Left hindlimb (tissue), 1 donor: ENCODE measurements at places on chromosomes 1 and 21.

GRCh38 chr1:92844439-92844838 is 12.6 kb downstream of the RPL5 start:
- DNase-seq: no peak

- DNase-seq: no peak
Measured at GRCh38 chr1:101738475-101738874, 258.3 kb downstream of the OLFM3 start.

DNA sequence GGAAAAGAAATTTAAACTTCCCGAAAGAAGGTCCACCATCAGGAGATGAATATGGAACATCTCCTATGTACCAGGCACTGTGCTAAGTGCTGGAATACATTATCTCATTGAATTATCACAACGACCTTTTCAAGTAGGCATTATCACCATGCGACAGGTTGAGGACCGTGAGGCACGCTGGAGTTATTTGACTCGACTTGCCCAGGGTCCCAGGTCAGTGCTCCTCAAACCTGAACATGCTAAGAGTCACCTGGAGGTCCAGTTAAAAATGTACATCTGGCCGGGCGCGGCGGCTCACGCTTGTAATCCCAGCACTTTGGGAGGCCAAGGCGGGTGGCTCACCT is 15.9 kb upstream of the AGTRAP start:
- no peak for DNase-seq

DNA sequence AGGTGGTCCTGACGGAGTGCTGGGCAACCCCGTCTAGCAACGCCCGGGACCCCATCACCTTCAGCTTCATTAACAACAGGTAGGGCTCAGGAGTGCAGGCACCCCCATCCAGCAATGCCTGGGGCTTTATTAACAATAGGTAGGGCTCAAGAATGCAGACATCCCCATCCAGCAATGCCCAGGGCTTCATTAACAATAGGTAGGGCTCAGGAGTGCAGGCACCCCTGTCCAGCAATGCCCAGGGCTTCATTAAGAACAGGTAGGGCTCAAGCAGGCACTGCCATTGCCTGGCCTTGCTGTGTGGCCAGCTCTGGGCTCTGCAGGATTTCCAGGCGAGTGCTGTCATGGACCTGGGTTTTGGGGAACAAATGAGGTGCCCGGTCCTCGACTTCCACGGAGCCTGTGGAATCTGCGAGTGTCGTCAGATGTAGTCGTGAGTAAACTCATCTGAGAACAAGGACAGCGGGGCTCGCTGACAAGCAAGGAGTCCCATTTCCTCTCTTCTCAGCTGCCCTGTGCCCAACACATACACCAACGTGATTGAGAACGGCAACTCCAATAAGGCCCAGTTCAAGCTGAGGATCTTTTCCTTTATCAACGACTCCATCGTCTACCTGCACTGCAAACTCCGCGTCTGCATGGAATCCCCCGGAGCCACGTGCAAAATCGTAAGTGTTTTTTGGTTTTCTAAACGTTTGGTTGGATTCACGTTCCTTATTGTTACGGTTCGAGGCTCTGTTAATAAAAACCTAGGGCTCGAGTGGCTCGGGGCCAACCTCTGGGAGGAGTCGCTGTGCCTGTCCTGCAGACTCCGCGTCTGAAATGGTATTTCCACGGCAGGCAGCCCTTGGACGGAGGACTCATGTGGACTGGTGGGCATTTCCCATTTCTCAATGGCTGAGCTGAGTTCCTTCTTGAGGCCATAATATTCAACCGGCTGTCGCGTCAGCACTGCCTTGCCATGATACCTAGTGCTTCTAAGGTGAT is 56.3 kb downstream of the UMODL1 start:
- DNase-seq: no peak

GRCh38 chr1:118302145-118302544 is 117.1 kb upstream of the SPAG17 start:
- no peak for DNase-seq

DNA sequence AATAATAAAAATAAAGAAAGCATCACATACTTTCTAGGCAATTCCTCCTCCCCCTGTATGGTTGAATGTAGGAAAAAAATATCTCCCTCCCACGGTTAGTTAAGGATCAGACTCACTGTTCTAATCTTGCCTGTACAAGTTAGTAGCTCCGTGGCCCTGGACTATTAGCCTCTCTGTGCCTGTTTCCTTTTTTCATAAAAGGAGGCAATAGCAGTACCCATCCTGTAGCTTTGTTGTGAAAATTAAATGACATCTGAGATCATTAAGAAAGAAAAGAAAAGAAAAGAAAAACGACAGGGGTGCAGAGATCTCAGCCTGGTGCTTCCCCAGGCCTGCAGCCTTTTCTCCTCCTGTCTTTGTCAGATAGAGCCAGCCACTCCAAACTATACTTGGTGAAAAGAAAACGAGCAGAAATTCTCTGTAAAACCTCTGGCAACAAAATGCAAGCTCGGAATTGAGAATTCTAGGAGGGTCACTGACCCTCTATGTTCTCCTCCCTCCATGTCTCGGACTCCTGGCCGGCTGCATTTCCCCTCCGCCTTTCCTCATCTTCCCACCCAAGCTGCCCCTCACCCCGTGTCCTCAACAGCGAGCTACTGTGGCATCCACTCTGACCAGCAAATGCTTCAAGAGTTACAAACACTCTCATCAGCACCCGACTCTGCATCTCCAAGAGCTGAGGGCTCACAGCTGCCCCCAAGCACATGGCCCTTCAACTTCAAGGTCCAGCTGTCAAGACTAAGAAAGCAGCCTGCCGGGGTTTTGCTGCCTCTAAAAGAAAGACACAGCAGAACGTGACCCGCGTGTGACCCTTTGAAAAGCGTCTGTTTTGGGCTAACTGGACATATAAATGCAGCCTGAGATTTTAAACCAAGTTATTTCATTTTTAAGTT is 13.6 kb downstream of the RIPK4 start:
- no peak for DNase-seq

GRCh38 chr1:66599346-66599745 is 65.4 kb downstream of the SGIP1 start:
- no peak for DNase-seq

GRCh38 chr1:79554688-79555087 is 548.2 kb upstream of the ADGRL4 start:
- no peak for DNase-seq
